Left renal pelvis (tissue), 4 donors: ENCODE measurements at places on chromosomes 7 and 10. TPM values are rescaled to one million over a fixed set of nuclear protein-coding genes. Genes with fewer than 3 reads are reported as not detected.

Gene ZNF786
- 11.1 TPM for polyA plus RNA-seq

DNA sequence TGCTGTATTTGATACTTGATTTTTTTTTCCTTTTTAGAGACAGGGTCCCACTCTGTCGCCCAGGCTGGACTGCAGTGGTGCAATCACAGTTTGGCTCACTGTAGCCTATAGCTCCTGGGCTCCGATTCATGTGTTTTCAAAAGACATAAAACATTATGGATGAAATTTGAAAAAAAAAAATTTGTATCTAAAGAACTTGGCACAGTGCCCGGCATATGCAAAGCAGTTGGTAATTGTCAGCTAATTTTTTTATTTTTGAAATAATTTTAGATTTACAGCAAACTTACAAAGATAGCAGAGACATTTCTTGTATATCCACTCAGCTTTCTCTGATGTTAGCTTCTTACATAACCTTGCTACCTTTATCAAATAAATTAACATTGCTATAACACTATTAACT lies 20.3 kb upstream of the SAMD8 start:
- DNase-seq: no peak

DNA sequence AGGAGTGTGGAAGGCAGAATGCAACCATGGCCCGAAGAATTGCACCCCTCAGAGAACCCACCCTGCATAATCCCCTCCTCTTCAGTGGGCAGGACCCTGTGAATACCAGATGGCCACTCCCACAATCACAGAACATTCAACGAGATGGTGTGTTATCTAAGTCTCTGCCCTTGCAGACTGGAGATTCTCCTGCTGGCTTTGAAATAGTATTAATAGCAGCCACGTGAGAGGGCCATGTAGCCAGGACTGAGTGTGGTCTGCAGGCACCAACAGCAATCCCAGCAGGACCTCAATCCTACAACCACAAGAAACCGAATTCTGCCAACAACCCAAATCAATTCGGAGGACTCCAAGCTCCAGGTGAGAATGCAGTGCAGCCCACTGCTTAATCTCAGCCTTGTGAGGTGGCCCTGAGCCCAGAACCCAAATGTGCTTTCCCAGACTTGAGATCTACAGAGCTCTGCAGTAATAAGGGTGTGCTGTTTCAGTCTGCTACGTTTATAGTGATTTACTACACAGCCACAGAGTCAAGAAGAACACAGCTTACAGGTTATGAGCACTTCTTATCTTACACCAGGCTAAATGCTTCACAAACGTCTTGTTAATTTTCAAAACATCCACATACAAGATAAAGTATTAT lies 72.1 kb downstream of the VOPP1 start:
- DNase-seq: no peak

- DNase-seq: no peak
These were observed 82.6 kb downstream of the UPF2 start for GRCh38 chr10:11959966-11960365.

Gene GHRHR
- polyA plus RNA-seq: 0.23 TPM

Gene CTTNBP2
- polyA plus RNA-seq: 29.7 TPM

- no peak for DNase-seq
These were observed 8.0 kb downstream of the FAM200A start for GRCh38 chr7:99543916-99544315.

DNA sequence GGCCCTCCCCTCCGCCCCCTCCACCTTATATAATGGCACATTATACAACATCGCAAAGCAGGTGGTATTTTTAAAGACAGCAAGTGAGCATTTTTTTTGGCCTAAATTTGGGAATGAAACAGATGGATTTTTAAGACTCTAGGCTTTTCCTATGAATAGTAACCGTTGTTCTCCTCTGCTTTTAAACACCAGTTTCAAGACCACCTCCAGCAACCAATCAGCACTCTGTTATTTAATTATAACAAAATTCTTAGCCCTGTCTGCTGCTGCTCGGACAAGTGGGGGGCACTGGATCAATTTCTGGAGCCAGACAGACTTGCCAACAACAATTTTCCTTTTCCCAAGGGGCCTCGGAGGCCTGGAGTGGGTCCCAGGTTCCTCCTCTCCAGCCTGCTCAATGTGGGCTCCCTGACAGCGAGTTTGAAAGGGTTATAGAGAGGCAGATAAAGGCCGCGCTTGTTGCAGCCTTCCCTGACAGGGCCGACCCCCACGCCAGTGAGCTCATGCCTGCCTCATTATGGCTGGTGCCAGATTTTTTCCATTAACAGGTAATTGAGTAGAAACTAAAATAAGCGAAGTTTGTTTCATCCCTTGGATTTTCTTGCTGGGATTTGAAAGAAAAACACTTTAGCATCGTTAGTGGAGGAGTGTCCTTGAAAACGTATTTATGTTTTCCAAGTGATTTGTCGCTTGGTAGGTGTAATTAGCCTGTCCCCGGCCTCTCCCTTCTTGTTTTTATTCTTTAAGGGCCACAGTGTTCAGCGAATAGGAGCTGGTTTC lies 227.3 kb downstream of the TCF7L2 start:
- no peak for DNase-seq

Gene ZNF775
- polyA plus RNA-seq: 3.8 TPM

DNA sequence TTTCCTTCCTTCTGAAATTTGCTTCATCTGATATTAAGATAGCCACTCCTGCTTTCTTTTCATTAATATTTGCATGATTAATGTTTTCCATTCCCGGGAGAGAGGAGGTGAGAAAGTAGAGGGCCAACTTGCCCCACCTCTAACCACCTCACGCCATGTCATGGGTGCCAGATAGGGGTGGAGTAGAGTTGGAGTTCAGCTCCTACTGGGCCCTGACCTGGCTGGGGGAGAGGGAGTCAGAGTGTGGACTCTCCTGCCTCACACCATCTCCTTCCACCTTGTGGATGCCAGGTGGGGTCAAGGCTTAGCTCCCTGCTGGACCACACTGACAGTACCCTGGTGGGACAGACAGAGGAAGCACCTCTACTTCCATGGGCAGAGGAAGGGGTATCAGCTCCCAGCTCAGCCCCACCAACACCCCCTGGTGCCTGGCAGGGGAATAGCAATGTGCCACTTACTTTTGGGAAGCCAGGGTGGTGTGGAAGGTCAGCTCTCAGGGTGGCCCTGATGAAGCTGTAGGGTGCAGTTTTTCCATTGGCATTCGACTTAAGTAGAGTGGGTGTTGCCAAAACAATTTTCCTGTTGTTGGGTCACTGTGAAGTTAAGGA lies 28.0 kb downstream of the CHST12 start:
- no peak for DNase-seq

- DNase-seq: no peak
These were observed 182.0 kb upstream of the PPP1R3A start for GRCh38 chr7:114100810-114101209.

DNA sequence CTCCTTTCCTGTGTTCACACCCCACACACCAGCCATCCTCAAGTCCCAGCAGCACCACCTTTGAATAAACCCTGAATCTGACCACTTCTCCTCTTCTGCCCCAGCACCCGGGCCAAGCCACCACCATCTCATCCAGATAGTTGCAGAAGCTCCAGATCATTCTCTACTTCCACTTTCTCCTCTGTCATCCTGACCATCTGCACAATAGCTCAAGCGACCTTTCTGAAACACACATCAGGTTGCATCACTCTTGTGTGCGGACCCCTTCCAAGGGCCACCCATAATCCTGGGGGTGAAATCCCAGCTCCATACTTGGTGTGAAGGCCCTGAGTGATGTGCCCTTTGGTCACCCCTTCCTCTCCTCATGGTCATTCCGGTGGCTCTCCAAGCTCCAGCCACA lies 187.4 kb upstream of the GALNT17 start:
- DNase-seq: no peak

Gene VWC2
- polyA plus RNA-seq: 1.4 TPM

GRCh38 chr7:152851881-152852417 lies 92.4 kb downstream of the ACTR3B start:
- DNase-seq: no peak

Gene WDR86
- polyA plus RNA-seq: 48.1 TPM

DNA sequence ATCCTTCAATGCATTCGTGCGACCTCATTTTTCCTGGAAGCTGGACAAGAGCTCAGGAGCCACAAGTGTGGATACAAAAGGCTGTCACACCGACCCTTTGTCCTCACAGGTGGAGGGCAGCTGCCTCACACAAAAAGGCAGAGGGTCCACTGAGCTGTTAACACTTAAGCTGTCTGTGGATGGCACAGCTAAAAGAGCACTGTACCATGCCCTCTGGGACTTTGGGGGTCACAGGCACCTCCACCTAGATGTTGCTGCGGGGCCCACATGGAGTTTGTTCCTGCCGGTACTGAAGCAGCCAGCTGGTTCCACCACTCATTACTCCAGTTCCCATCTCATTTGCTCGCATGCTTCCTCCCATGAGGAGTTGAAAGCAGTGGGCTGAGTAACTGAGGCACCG lies 57.0 kb downstream of the STRA8 start:
- DNase-seq: no peak

- no peak for DNase-seq
These were observed 18.0 kb upstream of the NUDCD3 start for GRCh38 chr7:44508328-44509030.

GRCh38 chr7:1819259-1819841 lies 149.3 kb downstream of the ELFN1 start:
- no peak for DNase-seq

DNA sequence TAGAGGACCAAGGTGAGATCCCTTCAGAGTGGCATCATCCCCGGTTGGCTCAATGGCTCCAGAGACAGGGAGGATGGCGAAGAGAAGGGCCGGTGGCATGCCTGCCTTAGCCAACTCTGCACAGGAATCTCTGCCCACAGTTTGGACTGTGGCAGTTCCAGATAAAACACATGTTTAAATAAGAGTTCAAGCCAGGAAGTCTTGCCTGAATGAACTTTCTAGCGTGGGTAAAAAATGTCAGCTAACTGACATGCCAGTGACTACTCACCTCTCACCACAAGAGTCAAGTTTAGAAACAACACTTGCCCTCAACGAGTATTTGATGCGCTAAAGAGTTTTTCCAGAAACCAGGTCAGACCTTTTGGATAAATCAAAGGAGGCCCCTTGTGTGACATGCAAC lies 3.0 kb downstream of the NOD1 start:
- DNase-seq: no peak

DNA sequence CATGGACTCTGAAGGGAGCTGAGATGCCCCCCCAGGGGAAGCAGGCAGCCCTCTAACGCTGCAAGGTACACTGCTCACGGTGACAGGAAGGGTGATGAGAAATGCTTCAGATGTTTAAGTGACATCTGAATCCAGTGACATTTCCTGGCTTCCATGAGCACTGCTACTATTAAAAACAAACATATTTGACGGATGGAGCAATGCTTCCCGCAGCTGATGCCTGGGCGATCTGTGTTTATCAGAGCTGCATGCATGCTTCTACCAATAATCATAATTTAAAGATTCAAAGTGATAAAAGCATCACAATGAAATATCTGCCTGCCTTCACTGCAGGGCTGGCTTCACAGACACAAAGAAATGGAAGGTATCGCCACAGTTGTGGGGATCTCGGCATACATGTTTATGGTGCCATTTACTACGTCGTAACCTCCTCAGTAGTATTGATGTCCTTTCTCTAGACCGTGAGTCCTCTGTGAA lies 66.1 kb upstream of the AOAH start:
- DNase-seq: no peak

- no peak for DNase-seq
These were observed 61.1 kb downstream of the SORBS1 start for GRCh38 chr10:95500097-95500496.

DNA sequence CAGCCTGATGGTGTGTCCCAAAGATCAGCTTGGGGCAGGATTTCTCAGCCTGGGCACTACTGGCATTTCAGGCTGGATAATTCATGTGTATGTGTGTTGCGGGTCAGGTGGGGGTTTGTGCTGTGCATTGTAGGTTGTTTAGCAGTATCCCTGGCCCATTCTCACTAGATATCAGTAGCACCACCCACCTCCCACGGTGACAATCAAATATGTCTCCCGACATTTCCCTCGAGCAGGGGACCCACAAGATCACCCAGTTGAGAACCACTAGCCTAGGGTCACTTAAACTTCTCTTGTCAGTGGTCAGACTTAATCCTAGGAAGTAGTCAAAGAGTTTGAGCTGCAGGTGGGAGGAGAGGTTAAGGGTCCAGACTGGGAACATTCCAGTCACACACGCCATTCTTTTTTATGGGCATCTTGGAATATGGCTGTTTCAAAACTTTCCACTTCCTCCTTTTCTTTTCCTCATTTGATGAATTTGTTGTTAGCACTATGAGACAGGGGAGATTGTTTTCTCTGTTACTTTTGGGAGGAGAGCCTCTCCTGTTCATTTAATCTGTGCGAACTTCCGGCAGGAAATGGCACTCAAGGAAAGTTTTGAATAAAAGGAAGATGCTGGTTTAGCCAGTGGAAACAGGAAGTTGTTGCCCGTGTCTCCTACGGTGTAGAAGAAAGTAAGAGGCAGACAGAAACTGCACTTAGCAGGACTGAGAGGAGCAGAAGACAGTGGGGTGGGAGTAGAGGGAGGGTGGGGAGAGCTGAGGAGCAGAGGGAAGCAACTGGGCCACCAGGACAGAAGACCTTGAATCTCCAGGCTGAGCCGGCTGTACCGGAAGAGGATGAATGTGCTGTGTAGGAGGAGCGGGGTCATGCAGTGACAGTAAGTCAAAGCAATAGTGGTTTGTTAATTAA lies 17.6 kb upstream of the EXOC6 start:
- DNase-seq: no peak

Gene ELMO1
- polyA plus RNA-seq: 15.0 TPM
